ENCODE measurements at places on chromosomes 5 and 9.

DNA sequence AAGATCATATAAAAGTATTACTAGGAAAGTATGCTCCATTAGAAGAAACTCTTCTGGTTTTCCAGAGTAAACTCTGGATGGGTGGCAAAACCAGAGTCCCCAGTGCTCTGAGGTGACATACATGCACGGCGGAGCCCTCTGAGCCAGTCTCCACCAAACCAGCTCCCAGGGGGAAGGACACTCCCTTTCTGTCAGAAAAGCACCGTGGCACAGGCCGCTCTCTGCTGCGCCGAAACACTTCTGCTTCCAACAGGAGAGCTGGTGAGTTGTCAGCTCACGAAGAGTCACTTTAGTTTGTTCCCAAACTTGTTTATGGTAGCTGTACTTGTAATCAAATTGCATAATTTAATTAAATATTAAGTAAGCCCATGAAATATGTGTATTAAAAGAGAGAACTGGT is 184.6 kb downstream of the CDK5RAP2 start:
- no peak for DNase-seq

- no peak for DNase-seq
Observed at GRCh38 chr5:2851895-2852294, 100.4 kb upstream of the IRX2 start.

- DNase-seq: no peak
Observed at GRCh38 chr5:94082405-94082804, 341.0 kb upstream of the POU5F2 start.

GRCh38 chr5:16350816-16351215 is 114.8 kb downstream of the ZNF622 start:
- DNase-seq: no peak

DNA sequence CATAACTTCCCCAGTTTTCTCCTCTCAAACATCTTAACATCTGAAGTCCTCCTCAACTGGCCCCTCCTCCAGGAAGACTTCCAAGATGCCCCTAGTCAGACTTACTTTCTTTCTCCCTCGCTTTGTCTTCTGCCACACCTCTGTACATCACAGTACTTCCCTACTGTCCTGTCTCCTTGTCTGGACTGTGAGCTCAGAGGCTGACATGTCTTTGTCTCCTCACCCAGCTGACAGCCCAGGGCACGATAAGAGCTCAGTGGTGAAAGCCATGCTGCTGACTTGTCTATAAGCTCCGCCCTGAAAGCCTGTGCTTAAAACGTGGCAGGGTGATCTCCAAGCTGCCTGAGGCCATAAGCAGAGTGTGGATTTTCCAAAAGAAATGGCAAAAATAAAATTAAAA is 33.0 kb upstream of the SLC25A51 start:
- no peak for DNase-seq

GRCh38 chr9:75019654-75020053 is 8.4 kb downstream of the CARNMT1 start:
- DNase-seq: no peak

- DNase-seq: no peak
Observed at GRCh38 chr9:127099664-127100063, 22.8 kb downstream of the ANGPTL2 start.

DNA sequence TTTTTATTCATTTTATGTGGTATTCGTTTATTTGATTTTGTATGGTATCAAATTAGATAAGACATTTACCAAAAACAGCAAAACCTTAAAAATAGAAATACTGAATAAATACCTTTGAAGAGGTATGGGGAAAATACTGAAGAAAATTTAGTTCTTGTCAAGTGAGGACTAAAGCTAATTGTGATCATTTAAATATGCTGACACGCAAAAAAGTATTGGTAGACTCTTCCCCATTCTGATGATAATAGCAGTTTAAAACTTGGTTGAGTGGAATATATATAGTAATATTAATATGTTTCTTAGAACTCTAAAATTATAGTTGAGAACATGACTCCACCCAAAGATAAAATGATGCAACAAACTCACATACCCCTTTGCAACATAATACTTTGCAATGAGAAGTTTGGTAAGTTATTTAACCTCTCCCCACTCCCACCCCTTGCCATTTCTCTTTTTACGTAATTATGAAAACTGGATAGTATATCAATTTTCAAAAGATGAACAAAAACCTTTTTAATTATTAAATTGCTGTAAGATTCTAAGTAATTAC is 30.1 kb upstream of the SNX24 start:
- no peak for DNase-seq

GRCh38 chr5:76831110-76831452 is 12.3 kb downstream of the F2RL1 start:
- no peak for DNase-seq

Data from CD4-positive, alpha-beta T cell treated with Interferon gamma for 1 hour (primary cell).